ENCODE measurements at places on chromosomes 5 and 9.

- peak; percentile 77 for DNase-seq
Measured at GRCh38 chr5:179763215-179763945, 30.4 kb upstream of the LTC4S start.

DNA sequence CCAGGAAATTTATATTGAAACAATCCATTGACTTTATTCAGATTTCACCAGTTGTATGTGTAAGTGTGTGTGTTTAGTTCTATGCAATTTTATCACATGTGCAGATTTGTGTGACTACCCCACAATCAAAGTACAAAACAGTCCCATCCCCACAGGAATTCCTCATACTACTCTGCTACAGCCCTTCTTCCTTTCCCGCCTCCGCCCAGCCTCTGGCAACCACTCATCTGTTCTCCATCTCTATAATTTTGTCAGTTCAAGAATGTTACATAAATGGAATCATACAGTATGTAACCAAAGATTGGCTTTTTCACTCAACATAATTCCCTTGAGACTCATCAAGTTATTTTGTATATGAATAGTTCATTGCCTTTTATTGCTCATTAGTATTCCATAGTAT lies 289.1 kb downstream of the GADD45G start:
- DNase-seq, result no peak

DNA sequence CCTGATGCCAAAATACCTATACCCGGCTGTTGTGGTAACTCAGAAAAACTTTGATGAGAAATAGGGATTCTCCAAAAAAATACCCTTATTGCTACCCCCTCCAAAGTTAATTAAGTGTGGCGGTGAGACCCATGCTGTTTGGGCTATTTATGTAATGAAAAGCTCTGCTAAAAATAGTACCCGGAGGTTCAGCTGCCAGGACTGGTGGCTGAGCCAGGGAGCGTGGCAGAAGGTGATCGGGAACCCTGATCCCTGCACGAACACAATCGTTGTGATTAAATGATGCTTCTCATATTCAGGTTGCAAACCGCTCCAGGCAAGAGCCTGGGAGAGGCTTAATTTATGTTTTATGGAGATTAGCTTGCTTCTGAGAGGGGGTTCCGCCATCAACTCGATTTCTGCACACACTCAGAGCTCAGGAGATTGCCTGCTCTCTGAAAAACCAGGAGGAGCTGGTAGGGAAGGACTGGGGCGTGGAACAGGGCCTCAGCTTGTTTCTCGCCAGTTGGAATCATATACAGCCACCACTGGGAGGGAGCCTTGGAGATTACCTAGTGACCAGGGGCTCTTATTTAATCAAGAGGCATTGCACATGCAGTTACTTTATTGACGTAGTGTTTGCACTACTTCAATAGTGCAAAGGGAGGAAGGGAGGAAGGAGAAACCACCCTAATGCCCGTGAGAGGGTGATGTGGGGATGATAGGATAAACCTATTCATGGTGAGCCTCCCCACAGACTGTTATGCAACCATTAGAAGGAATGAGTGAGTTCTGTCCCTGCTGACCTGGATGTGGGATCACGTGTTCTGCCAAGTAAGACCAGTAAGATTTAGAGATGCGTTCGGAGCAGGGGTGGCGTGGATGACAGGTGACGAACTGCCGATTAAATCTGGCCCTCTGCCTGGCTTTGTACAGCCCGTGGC lies 23.4 kb downstream of the HRH2 start:
- peak; percentile 15 for DNase-seq

- no peak for DNase-seq
Measured at GRCh38 chr5:111389390-111390082, 122.8 kb downstream of the STARD4 start.

DNA sequence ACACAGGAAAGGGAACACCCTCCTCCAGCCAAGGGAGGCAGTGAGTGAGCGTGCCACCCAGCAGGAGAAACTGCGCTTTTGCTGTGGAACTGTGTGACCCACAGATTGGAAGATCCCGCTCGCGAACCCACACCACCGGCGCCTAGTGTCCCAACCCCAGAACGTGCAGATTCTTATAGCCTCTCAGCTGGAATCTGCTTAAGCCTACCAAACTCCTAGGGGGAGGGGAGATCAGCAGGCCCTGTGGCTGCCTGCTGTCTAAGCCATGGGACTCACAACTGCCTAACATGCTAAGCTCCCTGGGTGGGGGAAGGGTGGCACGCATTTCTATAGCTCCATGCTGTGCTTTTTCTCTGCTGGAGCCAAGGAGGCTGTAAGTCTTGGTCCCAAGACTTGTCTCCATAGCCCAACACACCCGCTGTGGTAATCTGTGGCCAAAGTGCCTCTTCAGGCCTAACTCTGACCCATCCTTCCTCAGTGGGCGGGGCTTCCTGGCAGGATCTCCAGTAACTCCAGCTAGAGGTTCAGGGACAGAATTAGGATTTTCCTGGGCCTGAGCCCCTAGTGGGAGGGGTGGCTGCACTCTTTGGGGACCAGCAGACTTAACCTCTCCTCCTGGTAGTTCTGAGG lies 485.0 kb downstream of the TAF11L14 start:
- DNase-seq, result no peak

GRCh38 chr5:6583049-6583880 lies 49.6 kb downstream of the NSUN2 start:
- DNase-seq, result no peak

- no peak for DNase-seq
Measured at GRCh38 chr5:56913766-56914165, 4.4 kb downstream of the SETD9 start.

DNA sequence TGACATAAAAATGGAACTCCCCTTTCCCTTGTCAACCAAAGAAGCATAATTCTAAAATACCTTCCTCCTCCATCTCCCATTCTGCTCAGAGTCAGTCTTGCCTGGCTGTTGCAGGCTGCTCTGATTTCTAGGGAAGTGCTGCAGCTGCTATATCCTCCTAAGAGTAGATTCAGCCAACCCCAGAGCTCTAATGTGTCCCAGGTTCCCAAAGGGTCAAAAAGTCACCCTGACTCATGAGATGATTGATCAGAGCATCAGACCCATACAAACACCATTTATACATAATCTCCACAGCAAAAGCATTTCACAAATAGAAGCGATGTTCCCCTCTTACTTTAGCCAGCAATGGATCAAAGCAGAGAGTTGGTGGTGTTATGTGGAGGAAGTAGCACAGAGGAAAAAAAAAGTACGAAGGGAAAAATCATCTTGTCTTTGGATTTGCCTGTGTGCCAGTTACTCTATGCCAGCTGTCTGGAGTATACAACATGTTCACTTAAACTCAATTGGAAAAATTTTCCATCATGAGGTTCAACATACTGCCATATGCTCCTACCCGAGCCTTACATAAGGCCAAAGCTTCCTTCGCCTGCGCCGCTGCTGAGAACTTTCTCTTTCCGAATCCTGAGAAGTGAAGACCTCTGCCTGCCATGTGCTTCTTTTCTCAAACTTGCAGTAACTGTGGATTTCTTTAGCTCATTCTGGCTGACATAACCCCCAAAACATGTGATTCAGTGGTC lies 258.0 kb downstream of the TLE4 start:
- no peak for DNase-seq

DNA sequence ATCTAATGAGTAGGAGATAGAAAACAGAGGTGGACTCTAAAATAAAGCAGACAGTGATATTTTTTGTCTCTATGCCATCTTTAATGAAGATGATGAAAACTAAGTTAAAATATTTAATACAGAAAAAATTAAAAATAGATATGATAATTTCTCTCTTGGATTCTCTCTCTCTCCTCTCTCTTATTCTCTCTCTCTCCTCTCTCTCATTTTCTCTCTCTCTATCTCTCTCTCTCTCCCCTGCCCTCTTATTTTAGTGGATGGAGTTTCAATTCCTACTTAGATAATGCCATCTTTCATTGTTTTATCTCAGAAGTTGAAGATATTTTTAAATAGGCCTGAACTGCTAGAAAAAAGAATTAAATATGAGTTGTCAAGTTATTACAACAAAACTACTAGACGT lies 38.2 kb downstream of the ESM1 start:
- no peak for DNase-seq

DNA sequence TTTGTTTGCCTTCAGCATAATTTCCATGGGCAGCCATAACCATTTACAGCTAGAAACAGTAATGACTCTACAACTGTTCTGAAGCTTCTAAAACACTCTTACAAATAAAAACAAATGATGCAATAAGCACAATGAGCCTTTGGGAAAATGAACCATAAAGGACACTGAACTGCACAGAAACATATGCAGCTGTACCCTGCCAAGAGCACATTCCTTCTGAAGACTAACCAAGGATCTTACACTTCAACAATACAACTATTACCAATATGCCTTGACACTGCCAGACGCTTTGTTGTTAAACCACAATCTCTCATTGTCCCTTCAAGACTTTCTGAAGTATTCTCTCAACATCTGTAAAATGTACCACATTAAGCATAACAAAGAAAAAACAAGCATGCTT lies 104.2 kb upstream of the HMHB1 start:
- DNase-seq, result no peak

GRCh38 chr9:16816011-16816410 lies 54.5 kb downstream of the BNC2 start:
- no peak for DNase-seq

DNA sequence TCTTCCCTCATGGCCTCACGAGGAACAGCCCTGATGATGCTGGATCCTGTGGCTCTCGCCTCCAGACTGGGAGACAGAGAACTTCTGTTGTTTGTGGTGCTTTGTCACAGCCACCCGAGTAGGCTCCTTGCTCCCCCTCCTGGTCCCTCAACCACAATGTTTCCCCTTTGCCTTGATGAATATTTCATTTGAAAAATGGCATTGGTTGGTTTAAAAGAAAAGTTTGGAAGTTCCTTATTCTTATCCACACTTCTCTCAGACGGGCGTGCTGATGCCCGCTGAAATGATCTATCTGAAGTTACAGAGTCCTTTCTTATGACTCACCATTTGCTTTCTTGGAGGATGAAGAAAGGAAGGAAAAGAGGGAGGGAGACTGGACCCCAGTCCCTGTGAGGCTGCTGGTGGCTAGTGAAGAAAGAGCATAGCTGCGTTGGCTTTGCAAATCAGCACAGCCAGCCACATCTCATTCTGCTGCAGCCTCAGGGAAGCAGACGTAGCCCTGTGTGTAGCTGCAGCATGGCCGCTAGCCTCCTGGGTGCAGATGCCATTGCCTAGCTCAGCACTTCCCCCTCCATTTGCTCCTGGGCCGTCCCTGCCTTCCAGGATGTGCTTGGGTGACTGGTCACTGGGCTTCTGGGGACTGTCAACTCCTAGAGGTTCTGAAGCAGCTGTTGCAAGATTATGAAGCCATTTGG lies 185.9 kb downstream of the ERCC6L2 start:
- peak; percentile 57 for DNase-seq

DNA sequence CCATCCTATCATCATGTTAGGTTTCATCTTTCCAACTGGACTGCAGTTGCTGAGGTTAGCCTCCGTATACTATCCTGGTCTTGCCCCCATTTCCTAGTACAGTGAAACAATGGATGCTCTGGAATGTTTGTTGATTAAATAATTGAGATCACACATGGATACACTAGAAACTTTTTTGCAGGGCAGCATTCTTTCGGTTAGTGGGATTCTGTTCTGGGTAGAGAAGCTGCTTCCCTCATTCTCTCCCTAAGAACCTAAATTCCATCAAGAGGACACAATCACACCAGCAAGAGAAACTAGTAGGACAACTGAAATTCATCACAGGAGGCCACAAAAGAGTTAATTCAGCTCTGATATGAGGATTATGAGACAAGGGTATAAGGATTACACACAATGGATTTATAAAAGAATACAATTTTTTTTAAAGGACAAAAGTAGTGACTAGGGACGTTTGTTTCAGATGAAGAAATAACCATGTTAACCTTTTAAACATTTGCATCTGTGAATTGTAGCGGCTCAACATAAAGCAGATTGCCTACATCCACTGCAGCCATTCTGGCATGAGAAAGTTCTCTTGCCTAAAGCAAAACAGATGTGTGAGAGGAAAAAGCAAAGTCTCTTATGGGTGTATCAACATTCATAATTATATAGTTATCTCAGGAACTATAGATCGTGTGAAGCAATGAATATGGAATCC lies 162.7 kb upstream of the LHFPL2 start:
- no peak for DNase-seq

DNA sequence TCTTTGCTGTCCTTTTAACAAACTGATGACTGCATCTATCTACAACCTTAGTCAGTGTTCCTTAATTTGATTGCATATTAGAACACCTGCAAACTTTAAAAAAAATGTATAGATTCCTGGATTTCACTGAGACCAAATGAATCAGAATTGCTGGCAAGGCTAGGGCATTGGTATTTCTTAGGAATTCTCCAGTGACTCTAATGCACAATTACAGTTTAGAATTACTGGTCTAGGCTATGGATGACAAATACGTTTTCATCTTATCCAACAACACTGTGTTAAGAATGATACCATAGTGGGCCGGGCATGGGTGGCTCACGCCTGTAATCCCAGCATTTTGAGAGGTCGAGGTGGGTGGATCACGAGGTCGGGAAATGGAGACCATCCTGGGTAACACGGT lies 545.9 kb upstream of the RIOK2 start:
- no peak for DNase-seq

- no peak for DNase-seq
Measured at GRCh38 chr9:77454663-77455062, 193.5 kb downstream of the GNA14 start.

Data from NB4 (cell line).